ENCODE measurements at places on chromosomes 6 and 20. TPM values are rescaled to one million over a fixed set of nuclear protein-coding genes. Genes with fewer than 3 reads are reported as not detected.

Gene VSX1
- not detected for total RNA-seq

Gene APCDD1L
- 0.17 TPM for total RNA-seq

Gene KIAA0408
- total RNA-seq = not detected

Gene KIF25
- total RNA-seq = not detected

Gene BIRC7
- total RNA-seq = not detected

Gene CLPSL1
- not detected for total RNA-seq

Gene C6orf132
- total RNA-seq = not detected

Gene LEMD2
- total RNA-seq = 58.5 TPM

Gene PCNA
- total RNA-seq = 131 TPM

Gene BEND3
- total RNA-seq = 3.5 TPM

Gene MYH7B
- 0.17 TPM for total RNA-seq

Gene AVP
- total RNA-seq = not detected

Gene PRSS16
- total RNA-seq = not detected
